ENCODE measurements at places on chromosomes 6 and 20.

GRCh38 chr6:159833556-159833955 lies 33.5 kb downstream of the PNLDC1 start:
- no peak for DNase-seq

DNA sequence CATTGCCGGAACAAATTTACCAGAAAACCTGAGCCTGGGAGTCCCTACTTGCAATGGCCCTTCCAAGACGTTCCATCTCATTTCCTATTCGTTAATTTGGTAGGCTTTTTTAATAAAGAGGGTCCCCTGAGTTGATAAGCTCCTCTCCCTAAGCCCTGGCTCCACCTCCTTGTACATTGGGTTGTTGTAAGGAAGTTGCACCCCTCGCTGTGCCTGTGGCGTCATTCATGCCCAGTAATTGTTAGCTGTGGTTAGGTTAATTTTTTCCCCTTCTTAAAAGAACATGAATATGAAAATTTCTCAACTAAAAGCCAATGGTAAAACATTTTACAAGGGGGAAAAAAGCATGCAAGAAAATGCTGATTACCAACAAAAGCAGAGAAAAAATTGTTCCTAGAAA lies 91.9 kb downstream of the SLC24A3 start:
- no peak for DNase-seq

DNA sequence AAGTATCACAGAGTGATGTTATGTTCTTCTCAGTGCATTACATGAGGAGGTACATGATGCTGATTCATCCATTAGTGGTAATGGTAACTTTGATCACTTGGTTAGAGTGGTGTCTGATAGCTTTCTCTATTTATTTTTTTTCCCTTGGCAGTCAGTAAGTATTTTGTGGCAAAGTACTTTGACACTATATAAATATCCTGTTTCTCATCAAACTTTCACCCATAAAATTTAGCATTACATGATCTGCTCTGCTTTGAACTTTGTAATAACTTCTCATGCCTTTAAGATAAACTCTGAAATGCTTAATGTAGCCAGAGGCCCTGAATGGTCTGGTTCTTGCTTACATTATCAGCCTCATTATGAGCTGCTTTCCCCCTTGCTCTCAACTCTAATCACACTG lies 127.9 kb downstream of the MBOAT1 start:
- no peak for DNase-seq

DNA sequence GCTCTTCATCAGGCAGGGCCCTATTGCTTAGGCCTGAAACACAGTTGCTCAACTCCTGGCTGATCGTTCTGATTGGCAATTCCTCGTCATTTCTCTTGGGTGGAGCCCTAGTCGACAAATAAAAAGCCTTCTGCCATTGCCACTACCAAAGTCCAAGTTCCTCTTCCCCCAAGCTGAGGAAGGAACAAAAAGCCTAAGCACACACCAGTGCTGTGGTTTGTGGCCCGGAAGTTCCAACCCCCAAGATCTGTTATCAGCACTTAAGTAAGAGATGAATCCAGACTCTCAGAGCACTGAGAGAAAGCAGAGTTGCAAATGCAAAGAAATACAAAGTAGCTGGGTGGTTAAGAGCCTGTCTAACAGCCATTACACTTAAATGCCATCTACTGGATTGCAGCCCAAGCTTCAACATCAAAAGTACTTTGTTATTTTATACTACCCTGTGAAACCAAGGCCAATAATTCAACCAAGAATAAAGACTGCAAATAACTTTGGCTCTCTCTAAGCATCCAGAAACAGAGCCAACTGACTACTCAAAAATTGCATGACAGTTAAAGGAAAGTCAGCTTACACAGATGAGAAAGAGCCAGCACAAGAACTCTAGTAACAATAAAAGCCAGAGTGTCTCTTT lies 1024.0 kb downstream of the GRIK2 start:
- no peak for DNase-seq

DNA sequence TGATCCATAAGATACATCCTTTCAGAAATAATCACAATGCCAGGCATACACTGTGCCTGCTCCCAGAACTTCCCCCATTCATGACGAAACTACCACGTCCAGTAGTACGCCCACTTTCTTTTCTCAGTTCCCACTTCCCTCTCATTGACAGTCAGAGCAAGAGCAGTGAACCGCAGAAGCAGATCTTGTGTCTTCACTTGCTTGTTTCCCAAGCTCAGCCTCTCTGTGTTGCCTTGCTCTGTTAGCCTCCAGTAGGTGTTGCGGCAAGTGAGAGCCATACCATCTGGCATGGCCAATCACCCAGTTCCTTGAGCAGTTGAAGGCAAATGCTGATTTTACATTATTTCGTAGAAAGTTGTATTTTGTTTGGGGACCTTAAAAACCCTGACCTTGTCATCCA lies 11.7 kb downstream of the UST start:
- DNase-seq, result no peak

DNA sequence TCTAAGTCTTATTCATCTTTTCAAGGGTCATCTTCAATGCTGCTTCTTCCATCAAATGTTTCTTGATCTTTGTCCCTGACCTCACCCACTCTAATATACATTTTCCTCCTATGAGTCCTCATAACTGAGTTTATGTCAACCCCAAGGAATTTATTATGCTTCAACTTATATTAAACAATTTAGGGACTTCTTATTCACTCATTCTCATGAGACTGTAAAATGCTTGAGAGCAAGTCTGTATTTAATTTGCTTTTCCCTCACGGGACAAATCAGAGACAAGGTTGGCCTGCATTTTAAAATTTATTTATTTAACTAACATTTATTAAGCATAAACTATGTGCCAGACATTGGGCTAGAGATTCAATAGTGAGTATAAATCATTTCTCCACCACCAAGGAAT lies 312.0 kb upstream of the NT5E start:
- DNase-seq, result no peak

GRCh38 chr6:79438030-79438429 lies 99.2 kb downstream of the LCA5 start:
- DNase-seq, result no peak

DNA sequence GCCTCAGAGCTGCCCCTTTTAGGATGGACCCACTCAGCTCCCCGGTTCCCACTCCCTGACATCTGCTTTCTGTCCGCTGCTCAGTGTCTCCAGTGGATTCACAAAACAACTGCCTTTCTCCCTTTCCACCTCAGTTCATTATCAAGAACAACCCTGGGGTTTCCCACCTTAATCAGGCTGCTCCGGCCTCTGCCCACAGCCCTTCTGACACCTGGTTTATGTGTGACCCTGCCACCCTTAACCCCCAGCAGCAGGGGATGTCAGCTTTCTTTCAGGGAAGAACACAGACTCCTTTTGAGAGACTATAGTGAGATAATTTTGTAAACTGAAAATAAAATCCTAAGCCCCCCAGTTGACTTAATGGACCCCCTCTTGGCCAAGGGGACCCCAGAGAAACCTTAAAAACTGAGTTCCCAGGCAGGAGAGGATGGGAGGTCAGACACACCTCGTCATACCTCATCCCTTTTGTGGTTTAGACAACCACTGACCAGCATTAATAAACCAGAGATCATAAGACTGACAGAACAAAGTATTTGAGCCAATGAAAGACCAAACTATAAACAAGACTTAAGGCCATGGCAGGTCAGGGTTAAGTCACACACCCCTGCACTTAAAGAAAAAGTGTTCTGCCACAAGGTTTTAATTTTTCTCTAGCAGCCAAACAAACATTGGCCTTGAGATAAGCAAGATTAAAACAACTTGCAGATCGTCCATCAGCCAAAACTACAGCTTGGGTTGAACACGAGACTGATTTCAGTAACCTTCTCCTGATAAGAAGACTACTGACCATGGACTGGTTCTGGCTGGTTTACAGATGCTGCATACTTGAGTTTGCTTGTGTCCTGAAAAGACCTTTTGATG lies 42.4 kb upstream of the DDR1 start:
- DNase-seq, result no peak

- no peak for DNase-seq
Observed at GRCh38 chr6:100283285-100283684, 181.4 kb downstream of the SIM1 start.

DNA sequence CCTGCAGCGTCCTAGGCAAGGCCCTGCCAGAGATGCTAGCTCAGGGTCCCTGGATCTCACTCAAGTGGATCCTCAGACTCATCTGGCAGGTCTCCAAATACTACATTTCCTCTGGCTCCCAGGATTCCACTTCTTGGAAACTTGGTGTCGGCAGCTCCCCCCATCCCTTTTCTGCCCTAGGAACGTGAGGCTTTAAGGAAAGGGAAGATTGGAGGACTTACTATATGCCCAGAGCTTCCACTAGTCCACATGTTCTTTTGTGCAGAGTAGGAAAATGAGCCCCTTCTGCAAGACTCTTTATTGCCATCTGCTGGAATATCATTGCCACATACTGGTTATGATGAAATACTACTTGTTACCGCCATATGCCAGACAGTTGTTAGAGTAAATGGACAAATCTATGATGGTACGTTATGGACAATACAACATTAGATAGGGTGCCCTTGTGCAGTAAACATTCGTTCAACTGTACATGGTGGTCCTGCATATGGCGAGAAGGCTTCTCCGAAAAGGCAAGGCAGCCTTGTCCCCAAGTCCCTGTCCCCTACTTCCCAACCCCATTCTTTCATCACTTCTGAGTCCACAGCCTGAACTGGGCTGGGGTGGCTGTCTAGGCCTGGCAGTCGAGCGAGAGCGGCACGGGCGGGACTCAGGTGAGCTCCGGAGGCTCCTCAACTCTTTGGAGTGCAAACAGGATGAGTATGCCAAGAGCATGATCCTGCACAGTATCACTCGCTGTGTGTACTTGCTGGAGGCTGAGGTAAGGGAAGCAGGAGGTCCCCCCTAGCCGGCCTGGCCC lies 780 bp downstream of the ARMC12 start:
- peak; percentile 60 for DNase-seq

GRCh38 chr6:11121851-11122250 lies 10.3 kb upstream of the ERVFRD-1 start:
- no peak for DNase-seq

- no peak for DNase-seq
Observed at GRCh38 chr6:127869772-127870404, 31.0 kb downstream of the THEMIS start.

GRCh38 chr20:9068233-9068801 lies 570 bp upstream of the PLCB4 start:
- no peak for DNase-seq

- no peak for DNase-seq
Observed at GRCh38 chr6:38168699-38169098, 349.2 kb downstream of the ZFAND3 start.

- no peak for DNase-seq
Observed at GRCh38 chr6:30722280-30723112, 2.3 kb downstream of the TUBB start.

- no peak for DNase-seq
Observed at GRCh38 chr6:140264431-140264830, 890.0 kb upstream of the CITED2 start.

DNA sequence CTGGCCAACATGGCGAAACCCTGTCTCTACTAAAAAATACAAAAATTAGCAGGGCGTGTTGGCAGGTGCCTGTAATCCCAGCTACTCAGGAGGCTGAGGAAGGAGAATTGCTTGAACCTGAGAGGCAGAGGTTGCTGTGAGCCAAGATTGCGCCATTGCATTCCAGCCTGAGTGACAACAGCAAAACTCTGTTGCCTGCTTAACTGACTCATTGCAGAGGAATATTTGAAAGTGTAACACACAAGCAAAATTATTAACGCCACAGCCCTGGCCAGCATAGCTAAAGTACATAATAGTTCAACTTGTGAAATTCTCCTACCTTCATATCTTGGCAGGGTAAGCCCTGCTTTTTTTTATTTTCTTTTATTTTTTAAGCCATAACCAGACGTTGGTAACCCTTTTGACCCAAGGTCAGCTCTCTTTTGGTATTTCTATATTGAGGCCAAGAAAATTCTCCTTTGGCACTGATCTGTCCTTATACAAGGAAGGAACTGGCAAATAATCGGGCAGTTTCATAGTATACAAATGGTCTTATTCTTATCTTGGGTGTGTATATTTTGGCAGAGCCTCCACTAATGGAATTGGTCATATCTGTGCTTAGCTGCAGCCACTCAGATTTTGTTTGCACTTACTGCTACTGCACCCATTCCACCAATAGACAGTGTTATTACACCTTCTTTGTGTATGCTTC lies 4.0 kb upstream of the ADGRF5 start:
- no peak for DNase-seq

DNA sequence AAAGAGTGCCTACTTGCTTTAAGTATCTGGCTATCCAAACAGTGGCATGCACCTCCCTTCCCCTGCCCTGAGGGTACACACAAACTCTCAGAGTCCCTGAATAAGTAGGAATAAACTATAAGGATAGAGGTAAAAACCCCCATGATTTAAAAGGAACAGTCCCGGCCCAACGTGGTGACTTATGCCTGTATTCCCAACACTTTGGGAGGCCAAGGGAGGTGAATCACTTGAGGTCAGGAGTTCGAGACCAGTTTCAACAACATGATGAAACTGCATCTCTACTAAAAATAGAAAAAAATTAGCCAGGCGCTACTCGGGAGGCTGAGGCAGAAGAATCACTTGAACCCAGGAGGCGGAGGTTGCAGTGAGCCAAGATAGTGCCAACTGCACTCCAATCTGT lies 22.2 kb downstream of the SAMHD1 start:
- no peak for DNase-seq

GRCh38 chr20:23856736-23857135 lies 22.8 kb downstream of the CST5 start:
- DNase-seq, result no peak

DNA sequence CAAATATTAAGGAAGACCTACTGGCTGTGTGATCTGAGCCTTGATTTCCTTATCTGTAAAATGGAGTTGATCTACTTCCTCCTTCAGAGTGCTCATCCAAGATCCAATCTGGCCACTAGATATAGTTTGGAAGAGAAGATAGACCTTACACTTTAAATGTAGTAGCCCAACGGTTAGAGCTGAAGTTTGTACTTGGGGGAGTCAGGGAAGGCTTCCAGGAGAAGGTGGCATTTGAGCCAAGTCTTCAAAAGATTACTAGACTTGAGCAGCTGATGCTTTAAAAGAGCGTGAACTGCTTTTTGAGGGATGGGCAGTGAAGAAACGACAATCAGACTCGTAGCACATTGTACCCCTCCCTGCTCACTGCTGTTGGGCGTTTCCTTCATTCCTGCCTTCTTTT lies 3.6 kb downstream of the LBP start:
- DNase-seq, result no peak

DNA sequence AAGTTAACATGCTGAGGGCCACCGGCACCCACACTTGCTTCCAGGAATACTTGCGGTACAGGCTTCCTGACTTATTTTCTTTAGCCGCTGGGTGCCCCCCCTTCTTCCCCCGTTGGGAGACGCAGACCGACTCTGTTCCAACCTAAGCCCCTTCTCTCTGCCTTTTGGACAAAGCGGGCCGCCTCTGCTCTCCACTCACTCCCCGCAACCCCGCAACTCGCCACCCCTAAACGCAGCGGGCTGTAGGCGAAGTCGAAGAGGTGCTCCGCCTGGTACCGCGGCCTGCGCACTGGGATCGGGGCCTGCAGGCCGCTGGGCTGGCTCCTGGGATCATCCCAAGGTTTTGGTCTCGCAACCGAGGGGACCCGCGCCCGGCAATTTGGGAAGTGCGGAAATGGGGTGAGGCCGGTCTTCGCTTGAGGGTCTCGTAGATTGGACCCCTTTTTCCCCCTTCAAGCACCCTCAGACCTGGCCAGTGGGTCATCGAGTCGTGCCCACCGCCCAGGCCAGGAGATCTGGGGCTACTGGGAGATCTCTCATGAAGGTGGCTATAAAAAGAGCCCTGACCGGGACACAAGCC lies 4.7 kb upstream of the FOXF2 start:
- no peak for DNase-seq
